ENCODE measurements at places on chromosomes 5 and 9.

GRCh38 chr9:126325821-126326220 lies 808 bp upstream of the MVB12B start:
- peak overlapping the region; percentile 94 for H3K27ac ChIP-seq
- peak overlapping the region; percentile 82 for H3K4me3 ChIP-seq
- H3K27me3 ChIP-seq: no peaks in the 10 kb centered on the region
- H3K4me1 ChIP-seq: peaks cover 5% of the 10 kb centered on the region

DNA sequence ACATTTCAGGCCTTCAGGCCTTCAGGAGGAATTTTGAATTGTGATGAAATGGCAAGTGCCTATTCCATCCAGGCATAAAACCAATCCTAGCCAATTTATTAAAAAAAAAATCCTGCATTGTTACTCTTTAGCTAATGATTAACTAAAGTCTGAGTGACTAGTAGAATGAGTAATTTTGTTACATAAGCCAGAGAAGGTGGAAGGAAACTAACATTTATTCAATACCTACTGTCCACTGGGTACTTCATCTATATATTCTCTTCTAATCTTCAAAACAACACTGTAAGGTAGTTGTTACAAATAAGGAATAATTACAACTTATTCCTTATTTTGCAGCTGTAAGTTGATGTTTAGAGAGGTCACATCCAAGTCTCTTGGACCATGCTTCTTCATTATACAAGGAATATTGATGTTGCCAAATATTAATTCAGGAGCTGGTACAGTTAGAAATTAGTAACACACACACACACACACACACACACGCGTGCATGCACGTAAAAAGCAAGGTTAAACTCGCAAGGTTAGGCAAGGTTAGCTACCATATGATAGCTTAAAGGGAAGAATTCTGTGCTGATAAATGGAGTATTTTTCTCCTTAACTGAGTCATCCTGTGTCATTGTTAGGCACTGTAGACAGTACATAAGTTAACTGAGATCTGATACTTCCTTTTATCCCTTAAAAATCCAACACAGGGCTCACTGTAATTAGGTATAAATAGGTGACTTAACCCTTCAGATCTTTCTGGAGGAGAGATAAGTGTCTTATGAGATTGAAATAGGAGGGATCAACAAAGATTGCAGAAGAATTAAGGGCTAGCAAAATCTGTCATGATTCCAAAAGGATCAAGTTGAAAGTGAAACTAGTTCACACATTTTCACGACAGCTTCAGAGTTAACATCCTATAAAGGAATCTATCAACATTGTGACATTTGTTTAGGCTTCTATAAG lies 596.9 kb downstream of the PDE4D start:
- peak overlapping the region; percentile 43 for H3K4me3 ChIP-seq
- H3K4me1 ChIP-seq: peaks cover 20% of the 10 kb centered on the region
- no peaks in the 10 kb centered on the region for H3K27me3 ChIP-seq
- H3K27ac ChIP-seq: peak overlapping the region; percentile 45

GRCh38 chr5:103973669-103974068 lies 411.1 kb upstream of the NUDT12 start:
- no peak overlapping the region for H3K27ac ChIP-seq
- H3K36me3 ChIP-seq: no peaks in the 10 kb centered on the region
- H3K27me3 ChIP-seq: no peaks in the 10 kb centered on the region
- no peaks in the 10 kb centered on the region for H3K4me1 ChIP-seq
- DNase-seq: no peak

DNA sequence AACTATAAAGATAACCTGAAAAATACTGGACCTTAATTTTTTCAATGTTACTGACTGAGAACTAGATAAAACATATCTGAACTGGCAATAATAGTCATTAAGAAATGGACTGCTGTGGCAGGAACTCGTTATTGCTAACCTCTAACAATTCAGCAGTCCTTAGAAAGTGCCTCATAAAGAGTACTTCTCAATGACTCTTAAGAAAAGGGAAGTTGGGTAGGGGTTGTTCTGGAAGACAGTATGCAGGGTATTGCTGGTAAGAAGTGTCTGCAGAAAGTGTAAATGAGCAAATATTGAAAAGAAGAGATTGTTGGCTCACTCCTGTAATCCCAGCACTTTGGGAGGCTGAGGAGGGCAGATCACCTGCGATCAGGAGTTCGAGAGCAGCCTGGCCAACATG lies 27.9 kb downstream of the FOXD1 start:
- DNase-seq: no peak
- no peak overlapping the region for H3K4me3 ChIP-seq
- no peaks in the 10 kb centered on the region for H3K36me3 ChIP-seq
- H3K4me1 ChIP-seq: no peaks in the 10 kb centered on the region
- no peak overlapping the region for H3K27ac ChIP-seq
- H3K27me3 ChIP-seq: no peaks in the 10 kb centered on the region

DNA sequence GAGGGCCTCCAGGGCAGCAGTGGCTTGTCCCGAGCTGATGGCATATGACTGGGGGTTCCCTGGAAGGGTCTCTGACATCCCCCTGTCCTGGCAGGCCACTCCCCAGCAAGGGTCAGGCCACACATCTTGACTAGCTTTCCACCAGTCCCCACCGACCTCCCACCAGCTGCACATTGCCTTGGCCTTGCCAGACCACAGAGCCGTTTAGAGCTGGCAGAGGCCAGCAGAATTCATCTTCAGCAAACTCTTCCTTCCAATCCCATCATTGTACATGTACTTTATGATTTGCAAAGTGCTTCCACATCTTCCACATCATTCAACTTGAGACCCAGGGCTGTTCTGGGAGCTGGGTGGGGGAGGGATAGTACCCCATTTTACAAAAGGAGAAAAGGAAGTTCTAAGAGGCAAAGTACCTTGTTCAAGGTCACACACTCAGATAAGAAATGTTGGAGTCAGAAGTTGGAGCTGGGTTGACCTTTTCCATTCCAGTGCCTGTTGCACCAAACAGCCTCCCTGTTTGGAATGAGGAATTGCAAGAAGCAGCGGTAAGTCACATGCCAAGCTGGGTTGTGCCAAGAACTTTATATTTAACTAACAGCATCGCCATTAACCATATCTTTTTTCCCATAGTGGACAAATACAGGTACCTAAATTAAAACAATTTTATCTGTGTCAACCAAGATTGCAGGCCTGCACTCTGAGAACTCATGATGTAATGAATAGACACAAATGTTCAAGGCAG lies 25.8 kb upstream of the COL15A1 start:
- H3K4me3 ChIP-seq: no peak overlapping the region
- no peaks in the 10 kb centered on the region for H3K36me3 ChIP-seq
- no peaks in the 10 kb centered on the region for H3K27me3 ChIP-seq
- peaks cover 5% of the 10 kb centered on the region for H3K4me1 ChIP-seq

GRCh38 chr5:88694023-88694679 lies 188.8 kb downstream of the MEF2C start:
- no peak overlapping the region for H3K27ac ChIP-seq
- DNase-seq: no peak
- H3K36me3 ChIP-seq: no peaks in the 10 kb centered on the region
- peaks cover 8% of the 10 kb centered on the region for H3K4me1 ChIP-seq

GRCh38 chr5:172530878-172531703 lies 76.8 kb upstream of the SH3PXD2B start:
- no peak overlapping the region for H3K4me3 ChIP-seq
- peaks cover 22% of the 10 kb centered on the region for H3K4me1 ChIP-seq
- H3K27ac ChIP-seq: no peak overlapping the region
- H3K27me3 ChIP-seq: no peaks in the 10 kb centered on the region
- H3K36me3 ChIP-seq: no peaks in the 10 kb centered on the region

All from tibial nerve (tissue), 4 donors.